ENCODE measurements at places on chromosomes 5 and 9.

DNA sequence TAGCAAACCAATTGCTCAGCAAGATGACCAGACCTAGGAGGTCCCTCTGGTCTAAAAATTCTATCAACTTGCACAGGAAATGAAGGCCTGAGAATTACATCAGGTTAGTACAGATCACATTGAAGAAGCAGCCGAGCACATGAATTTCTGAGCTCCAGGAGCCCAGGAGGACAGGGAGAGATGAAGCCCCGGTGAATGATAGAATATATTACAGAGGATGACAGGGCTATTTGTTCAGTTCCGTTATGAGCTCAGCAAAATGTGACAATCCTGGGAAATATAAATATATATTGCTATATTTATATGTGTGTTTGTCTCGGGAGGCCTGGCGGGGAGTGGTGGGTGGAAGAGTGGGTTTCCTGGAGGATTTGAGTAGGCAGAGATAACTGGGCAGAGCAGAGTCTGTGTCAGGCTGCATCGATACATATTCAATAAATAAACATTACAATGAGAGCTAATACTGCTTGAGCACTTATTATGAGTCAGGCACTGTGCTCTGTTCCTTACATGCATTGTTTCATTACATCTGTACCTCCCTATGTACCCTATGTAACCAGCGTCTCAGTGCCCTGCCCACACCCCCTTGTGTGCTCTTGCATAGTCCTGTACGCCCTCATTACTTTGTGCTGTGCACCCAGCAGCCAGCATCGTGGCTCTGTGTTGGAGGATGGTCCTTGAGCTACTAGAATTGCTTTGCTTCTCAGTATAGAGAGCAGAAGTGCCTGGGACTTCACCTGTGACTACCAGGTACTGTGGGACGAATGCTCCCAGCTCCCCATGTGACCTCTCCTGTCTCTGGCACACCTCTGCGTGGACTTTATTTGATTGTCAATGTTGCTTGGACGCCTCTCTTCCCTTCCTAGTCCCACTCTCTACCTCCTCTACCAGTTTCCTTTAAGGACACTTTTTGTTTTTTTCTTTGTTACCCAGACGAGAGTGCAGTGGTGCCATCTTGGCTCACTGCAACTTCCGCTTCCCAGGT, 58.1 kb upstream of the KLF9 start:
- DNase-seq = no peak

DNA sequence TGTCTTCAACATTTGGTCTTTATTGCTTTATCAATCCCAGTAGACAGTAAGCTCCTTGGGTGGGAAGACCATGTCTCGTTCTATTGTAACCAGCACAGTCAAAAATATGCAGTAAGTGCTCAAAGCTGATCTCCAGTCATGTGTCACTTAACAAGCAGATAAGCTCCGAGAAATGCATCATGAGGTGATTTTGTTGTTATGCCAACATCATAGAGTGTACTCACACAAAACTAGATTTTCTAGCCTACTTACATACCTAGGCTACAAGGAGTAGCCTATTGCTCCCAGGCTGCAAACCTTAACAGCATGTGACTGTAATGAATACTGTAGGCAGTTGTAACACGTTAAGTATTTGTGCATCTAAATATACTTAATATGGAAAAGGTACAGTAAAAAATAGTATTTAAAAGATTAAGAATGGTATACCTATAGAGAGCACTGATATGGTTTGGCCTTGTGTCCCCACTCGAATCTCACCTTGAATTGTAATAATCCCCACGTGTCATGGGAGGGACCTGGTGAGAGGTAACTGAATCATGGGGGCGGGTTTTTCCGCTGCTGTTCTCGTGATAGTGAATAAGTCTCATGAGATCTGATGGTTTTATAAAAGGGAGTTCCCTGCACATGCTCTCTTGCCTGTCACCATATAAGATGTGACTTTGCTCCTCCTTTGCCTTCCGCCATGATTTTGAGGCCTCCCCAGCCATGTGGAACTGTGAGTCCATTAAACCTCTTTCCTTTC, 39.8 kb upstream of the PCSK5 start:
- no peak for DNase-seq

GRCh38 chr5:150156027-150156368, 353 bp upstream of the PDGFRB start:
- DNase-seq = no peak

GRCh38 chr5:151351671-151352070, 4.3 kb upstream of the SLC36A2 start:
- no peak for DNase-seq

- DNase-seq = no peak
Measured at GRCh38 chr9:17318821-17319320, 184.0 kb downstream of the CNTLN start.

- DNase-seq = no peak
Measured at GRCh38 chr5:96823900-96824380, 16.2 kb upstream of the ERAP1 start.

- DNase-seq = no peak
Measured at GRCh38 chr5:98157368-98157767, 616.1 kb upstream of the RGMB start.

- no peak for DNase-seq
Measured at GRCh38 chr9:121322037-121322736, 47.9 kb downstream of the STOM start.

GRCh38 chr5:159106569-159107282, 7.0 kb upstream of the EBF1 start:
- DNase-seq = peak; percentile 70

GRCh38 chr5:122471031-122471751, 159.2 kb downstream of the SNCAIP start:
- DNase-seq = no peak

- peak; percentile 5 for DNase-seq
Measured at GRCh38 chr5:53069626-53070025, 39.9 kb downstream of the MOCS2 start.

- DNase-seq = no peak
Measured at GRCh38 chr9:97703437-97704344, 6.6 kb upstream of the XPA start.

DNA sequence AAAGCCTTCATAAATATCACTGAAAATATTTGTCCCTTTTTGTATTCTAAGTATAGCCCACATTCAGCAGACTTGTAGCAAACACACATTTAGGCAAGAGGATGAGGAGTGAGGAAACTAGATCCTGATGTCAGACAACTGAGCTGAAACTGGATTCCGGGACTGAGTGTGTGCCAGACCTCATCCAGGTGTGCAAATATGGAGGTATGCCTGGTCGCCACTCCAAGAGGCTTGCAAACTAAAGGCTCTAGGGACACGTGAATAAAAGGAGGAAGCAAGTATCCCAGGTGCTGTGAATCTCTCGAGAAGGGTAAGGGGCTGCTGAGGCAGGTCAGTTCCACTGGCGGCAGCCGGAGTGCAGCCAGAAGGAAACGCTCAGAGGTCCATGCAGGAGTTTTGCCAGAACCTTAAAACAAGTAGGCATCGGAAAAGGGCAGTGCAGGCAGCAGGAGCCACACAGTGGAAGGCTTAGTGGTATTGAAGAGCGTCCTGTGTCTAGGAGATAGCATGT, 77.4 kb upstream of the ALDH1B1 start:
- no peak for DNase-seq

DNA sequence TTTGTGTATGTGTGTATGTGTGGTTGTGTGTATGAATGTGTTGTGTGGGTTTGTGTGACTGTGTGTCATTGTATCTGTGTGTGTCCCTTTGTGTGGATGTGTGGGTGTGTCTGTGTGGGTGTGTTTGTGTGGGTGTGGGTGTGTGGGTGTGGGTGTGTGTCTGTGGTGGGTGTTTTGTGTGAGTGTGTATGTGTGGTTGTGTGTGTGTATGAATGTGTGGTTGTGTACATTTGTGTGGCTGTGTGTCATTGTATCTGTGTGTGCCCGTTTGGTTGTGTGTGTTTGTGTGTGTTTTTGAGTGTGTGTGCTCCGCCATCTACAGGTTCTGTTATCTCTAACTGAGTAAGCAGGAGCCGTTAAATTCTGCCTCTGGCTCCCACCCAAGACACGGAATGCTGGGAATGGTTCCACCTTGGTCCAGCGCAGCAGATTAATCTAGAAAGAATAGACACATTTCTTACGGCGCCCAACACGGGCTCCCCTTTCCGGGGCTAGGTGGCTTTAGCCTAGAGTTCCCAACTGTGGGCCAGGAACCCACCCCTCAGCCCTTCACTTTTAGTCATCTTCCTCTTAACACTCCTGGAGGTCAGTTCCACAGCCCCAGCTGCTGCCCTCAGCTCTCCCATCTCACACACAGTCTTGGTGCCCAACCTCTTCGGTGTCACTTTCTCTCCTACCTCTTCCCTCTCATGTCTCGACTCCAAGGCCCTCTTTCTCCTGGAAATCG, 197.1 kb downstream of the TTLL11 start:
- DNase-seq = no peak

DNA sequence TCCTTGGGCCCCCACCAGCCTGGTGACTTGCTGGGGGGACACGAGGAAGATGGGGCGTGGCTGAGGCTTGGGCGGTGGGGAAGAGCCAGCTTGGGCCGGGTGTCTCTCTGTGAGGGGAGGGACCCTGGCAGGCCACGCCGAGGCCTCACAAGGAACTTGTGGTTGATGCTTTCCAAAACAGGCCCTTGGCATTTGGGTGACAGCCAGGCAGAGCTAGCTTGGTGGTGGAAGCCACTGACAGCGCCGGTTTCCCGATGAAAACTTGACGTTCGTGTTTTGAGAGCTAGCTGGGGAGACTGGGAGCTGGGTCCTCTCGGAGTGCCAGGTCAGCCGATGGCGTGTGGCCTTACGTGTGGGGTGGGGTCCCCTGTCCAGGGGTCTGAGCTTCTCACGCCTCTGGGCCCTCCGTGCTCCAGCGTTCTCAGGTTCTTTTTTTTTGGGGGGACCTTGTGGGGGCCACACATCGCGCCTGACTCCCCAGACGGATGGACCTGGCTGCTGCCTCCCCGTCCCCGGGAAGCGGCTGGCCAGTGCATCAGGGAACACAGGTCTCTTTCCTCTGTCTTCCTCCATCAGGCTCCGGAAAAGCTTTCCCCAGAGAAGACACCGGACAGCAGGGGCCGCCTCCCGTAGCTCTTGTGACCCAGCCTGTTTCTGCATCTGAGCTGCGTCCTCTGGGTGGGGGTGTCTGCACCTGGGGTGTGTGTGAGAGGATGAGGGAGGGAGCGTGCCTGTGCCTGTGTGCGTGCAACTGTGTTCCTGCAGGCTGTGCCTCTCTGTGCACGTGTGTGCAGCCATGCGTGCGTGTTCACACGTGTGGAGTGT, 129.3 kb upstream of the LPCAT1 start:
- no peak for DNase-seq

GRCh38 chr9:71504636-71505035, 263.7 kb downstream of the CEMIP2 start:
- DNase-seq = no peak

DNA sequence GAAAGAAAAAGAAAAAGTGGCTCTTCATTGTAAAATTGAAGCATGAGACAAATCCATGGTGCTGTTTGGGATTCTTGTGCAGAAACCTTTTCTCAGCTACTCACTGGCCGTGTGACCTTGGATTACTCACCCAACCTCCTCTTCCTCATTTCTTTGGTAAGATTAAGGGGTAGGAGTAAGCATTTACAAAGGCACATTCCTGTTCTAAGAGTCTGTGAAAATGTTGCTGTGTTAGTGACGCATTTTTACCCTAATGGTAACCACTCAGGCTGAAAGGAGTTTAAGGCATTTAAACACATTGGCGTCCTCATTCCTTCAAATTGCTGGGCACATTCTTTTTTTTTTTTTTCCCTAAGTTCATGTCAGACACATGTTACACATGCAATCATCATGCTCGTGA, 4.3 kb downstream of the RAI14 start:
- DNase-seq = no peak

GRCh38 chr5:177310757-177311391, 824 bp downstream of the MXD3 start:
- no peak for DNase-seq

- DNase-seq = no peak
Measured at GRCh38 chr9:99244344-99245260, 22.5 kb downstream of the SEC61B start.

- peak; percentile 81 for DNase-seq
Measured at GRCh38 chr9:129495620-129496472, 125.1 kb downstream of the C9orf50 start.

GRCh38 chr5:2192496-2192895, 309.8 kb upstream of the IRX4 start:
- DNase-seq = no peak

- DNase-seq = no peak
Measured at GRCh38 chr5:67673180-67673579, 476.6 kb upstream of the CD180 start.

- no peak for DNase-seq
Measured at GRCh38 chr5:43171926-43172325, 20.1 kb upstream of the NIM1K start.

DNA sequence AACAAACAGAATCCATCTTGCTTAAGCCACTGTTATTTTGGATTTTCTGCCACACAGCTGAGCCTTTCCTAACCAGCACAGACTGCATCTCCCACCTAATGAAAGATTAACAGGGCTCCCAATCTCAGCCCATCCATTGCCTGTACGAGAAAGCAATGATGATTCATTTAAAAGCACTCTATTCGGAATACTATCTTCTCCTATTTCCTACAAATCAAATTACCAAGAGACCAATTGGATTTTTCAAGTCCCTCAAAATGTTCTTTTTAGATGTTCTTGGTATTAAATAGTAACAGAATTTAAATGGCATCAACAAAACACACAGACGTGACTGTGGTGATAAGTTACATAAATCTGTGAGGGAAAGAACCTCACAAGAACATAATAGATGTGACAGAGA, 324.1 kb downstream of the AGTPBP1 start:
- no peak for DNase-seq

DNA sequence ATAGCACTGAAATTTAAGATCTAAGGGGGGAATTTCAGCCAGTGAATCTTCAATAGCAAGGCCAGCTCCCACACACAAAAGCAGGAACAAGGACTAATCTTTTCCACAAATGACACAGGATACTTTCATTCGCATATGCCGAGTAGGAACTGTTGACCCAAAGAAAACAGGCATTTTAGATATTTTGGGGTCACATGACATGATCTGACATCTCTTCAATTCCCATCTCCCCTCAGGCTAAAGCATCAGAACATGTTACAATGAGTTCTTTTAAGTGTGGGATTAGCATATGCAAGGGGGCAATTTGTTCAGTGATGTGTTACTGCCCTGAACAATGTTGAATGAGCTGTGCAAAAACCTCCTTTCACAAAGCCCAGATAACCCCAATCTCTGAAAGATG, 68.2 kb downstream of the TLE1 start:
- DNase-seq = no peak

DNA sequence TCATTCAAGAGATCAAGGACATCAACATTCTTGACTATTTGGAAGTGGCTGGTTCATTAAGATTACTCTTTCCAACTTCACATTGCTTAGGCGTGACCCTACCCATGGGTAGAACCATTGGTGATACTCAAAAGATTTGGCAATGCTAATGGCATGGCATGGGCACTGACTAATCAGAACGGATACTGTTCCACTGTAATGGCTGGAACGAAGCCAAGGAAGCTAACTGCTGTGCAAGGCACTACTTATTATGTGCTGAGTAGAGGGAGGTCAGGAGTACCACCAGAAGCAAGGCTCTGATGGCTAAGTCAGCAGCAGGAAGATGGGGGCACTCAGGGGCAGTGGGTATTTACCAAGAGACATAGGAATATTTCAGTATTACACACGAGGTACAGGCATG, 31.9 kb downstream of the GNA14 start:
- DNase-seq = no peak

GRCh38 chr5:170169996-170170395, 62.8 kb upstream of the C5orf58 start:
- DNase-seq = no peak

- DNase-seq = no peak
Measured at GRCh38 chr5:129135633-129136032, 41.1 kb downstream of the ISOC1 start.

GRCh38 chr5:144205141-144205551, 34.5 kb downstream of the KCTD16 start:
- DNase-seq = no peak

- no peak for DNase-seq
Measured at GRCh38 chr5:167050568-167051401, 1240.7 kb upstream of the WWC1 start.
